ELF-1 (cell line): ENCODE measurements at places on chromosomes 12 and 14.

- DNase-seq, result no peak
Measured at GRCh38 chr12:70244409-70244808, 1.2 kb downstream of the CNOT2 start.

DNA sequence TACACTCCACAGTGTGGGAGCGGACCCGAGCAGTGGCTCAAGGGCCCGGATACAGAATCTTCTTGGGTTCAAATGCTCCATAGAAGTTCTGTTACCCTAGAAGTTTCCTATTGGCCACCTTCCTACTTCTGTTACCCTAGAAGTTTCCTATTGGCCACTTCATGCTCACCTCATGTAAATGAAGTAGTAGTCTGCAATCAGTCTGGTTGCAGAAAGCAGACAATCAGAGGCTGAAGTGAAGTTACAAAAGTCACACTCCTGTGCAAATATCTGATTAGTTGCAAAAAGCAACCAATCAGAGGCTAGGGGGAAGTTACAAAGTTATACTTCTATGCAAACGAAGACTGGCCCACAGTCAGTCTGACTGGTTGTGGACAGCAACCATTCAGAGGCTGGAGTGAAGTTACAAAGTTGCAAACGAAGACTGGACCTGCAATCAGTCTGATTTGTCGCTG is 77.8 kb upstream of the CPNE8 start:
- no peak for DNase-seq

GRCh38 chr14:24298892-24299254 is 707 bp downstream of the DHRS1 start:
- peak; percentile 28 for DNase-seq

DNA sequence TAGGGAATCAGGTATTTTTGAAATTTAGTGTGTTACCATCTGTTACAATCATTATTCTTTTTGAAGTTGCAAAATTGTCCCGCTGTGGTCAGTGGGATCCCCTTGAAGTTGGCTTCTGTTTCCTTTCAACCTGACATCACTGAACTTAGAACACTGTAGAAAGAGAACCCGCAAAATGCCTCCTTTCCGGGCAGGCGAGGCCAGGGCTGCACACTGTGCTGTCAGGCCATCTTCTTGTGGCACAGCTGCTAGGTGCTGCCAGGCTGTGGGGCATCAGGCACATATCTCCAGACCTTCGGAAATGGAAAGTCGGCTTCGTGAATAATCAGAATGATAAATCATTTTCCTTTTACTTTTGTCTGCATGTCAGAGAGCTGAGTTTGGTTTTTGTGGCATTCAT is 103.5 kb downstream of the GLT1D1 start:
- no peak for DNase-seq

GRCh38 chr12:94141004-94141764 is 7.2 kb upstream of the PLXNC1 start:
- no peak for DNase-seq

DNA sequence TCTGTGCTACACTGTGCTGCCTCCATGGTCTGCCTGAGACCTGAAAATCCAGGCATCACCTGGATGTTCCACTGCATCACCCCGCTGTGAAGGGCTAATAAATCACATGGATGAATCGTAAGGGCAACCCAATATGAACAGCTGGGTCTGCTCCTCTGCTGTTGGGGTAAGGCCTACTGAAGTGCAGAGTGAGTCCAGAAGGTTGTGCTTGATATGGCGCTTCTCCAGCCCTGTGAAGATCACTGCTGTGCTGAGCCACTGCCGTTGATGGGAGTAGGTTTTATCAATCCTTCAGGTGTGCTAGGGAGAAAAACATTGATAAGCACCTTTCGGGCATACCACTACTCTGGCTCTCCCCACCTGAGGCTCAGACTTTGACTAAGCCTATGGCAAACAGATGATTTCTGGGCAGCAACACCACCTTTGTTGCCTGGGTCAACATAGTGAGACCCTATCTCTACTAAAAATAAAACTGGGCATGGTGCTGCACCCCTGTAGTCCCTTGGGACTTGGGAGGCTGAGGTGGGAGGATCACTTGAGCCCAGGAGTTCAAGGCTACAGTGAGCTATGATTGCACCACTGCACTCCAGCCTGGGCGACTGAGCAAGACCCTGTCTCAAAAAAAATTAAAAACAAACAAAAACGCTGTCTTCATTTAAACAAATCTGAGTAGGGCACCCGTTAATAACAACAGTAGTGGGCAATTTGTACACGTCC is 1.7 kb downstream of the ACVRL1 start:
- no peak for DNase-seq

- DNase-seq, result no peak
Measured at GRCh38 chr12:86349196-86349595, 93.0 kb upstream of the MGAT4C start.

GRCh38 chr14:105156414-105157375 is 11.9 kb downstream of the JAG2 start:
- DNase-seq, result no peak

- no peak for DNase-seq
Measured at GRCh38 chr14:67187826-67188225, 1.4 kb upstream of the GARIN2 start.

DNA sequence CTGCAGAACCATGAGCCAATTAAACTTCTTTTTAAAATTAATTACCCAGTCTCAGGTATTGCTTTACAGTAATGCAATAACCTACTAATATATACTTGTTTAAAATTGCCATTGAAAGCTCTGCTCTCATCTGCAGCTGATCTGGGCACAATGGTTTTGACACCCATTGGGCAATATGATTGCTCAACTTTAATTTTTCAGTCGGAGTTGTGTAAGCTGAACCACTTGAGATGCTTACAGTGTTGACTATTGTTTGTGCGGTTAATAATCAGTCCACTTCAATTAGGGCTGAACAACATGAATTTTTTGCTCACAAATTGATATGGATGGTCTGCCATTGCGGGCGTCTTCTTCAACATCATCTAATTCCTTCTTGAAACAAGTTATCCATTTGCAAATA is 18.0 kb upstream of the OR4K5 start:
- DNase-seq, result no peak

- no peak for DNase-seq
Measured at GRCh38 chr12:117749431-117749830, 219.4 kb downstream of the KSR2 start.

DNA sequence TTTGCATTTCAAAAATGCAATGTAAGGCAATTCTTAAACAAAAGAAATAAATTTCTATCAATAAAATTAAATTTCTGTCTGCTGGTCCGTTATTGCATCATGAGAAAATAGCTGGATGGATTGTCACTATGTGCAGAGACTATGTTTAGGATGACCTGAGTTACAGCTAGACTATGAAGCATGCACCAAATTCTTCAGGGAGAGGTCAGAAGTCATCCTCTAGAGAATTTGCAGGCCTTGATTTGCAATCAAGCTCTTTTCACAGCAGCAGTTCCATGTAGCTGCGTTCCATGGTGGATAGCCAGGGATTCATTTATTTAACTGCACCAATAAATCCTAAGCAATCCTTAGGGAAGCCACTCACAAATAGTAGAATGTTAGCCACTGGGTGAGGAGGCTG is 253.7 kb downstream of the MSRB3 start:
- no peak for DNase-seq

DNA sequence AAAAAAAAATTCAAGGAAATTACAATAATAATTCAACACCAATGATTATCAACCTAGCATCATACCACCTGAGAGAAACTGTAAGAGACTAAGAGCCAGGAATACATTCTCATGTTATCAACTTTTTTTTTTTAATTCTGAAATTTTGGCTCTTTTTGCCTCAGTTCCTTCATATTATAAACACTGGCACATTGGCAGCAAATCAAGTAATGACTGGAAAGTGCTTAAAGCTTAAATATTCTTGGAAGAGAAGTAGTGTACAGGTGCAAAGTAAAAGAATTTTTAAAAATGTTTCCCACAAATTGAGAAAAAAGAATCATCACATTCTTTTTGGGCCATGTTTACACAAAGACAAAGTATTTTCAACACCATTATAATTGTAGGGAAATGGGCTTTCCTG is 296.9 kb upstream of the SOX5 start:
- no peak for DNase-seq

GRCh38 chr12:100395811-100396210 is 38.9 kb downstream of the SLC17A8 start:
- DNase-seq, result no peak

DNA sequence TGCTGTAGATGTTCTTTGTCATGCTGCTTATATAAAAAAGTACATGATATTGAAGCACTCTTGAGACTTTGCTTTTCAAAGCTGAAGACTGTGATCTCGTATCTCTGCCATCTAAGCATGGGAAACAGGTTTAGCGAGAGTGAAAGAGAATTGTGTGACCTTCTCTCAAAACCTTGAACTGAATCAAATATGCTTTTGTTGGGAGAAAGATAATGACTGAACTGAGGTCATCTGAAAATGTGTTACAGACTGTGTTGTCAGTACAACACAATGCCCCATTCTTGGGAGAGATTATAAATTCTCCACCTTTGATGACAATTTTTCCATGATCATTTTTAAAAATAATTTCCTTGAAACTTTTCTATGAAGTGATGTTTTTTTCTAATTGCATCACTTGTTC is 272.1 kb upstream of the SEL1L start:
- DNase-seq, result no peak

GRCh38 chr12:120481022-120481767 is 11.6 kb upstream of the SRSF9 start:
- no peak for DNase-seq

GRCh38 chr12:81588235-81589008 is 170.7 kb downstream of the PPFIA2 start:
- DNase-seq, result no peak

DNA sequence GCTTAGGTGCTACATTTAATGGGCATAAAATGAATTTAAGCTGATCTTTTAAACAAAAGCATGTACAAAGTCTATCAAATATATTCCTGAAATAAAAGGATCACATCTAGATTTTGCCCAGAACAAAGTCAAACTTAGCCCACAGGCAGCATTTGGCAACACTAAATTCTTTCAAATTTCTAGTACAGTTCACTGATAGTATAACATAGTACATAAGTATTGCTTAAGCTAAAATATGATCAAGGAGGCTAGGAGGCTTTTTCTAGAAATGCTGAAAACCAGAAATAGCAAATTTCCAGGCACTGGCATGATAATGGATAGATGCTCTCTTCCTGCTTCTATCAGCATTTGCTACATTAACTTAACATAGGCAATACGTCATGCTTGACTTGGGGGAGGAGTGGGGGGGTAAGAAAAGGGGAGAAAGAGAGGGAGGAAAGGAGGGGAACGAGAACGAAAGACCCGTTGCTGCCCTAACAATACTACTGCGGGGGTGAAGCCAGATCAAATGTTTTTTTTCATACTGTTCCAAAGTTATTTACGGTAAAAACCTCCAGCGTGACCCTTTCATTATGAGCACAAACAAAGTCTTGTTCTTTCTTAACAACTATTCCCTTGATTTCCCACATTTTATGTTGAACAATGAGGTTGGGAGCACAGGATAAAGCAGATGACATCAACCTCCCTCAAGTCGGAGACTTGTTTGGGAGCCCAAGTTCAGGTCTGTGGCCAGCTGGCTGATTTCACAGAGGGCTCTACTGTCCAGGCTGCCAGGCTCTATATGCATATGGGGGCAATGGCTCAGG is 10.6 kb downstream of the TMED10 start:
- no peak for DNase-seq

- no peak for DNase-seq
Measured at GRCh38 chr14:68160779-68161546, 341.4 kb downstream of the RAD51B start.

- peak; percentile 88 for DNase-seq
Measured at GRCh38 chr14:95255487-95255886, 64.2 kb downstream of the CLMN start.

DNA sequence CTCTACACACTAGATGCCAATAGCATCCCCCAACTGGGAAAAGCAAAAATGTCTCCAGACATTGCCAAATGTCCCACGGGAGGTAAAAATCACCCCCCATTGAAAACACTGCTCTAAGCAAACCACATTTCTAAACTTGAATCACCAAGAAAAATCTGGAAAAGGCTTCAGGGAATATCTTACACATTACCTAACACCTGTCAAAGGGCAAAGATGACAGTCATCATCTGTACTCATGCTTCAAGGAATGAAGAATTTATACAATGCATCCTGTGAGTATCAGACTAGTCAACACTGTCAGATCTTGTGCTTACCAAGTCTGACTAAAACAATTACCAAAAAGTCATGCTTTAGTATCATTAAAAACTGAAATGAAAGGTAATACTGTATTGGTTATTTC is 161.6 kb upstream of the SOX5 start:
- no peak for DNase-seq

DNA sequence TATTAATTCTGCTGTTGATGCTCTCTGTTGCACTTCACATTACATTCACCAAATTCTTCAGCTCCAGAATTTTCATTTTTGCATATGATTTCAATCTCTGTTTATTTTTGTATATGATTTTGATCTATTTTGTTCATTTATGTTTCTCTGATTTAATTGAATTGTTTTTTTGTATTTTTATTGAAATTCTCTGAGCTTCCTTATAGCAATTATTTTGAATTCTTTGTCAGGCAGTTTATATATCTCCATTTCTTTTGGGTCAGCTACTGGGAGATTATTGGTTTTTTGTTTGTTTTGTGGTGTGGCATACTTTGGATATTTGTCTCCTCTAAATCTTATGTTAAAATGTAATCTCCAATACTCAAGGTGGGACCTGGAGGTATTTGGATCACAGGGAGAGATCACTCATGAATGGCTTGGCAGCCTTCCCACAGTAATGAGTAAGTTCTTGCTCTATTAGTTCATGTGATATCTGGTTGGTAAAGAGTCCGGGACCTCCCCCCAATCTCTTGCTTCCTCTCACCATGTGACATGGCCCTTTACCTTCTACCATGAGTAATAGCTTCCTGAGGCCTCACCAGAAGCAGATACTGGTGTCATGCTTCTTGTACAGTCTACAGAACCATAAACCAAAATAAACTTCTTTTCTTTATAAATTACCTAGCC is 8.7 kb upstream of the TCL1A start:
- DNase-seq, result no peak

DNA sequence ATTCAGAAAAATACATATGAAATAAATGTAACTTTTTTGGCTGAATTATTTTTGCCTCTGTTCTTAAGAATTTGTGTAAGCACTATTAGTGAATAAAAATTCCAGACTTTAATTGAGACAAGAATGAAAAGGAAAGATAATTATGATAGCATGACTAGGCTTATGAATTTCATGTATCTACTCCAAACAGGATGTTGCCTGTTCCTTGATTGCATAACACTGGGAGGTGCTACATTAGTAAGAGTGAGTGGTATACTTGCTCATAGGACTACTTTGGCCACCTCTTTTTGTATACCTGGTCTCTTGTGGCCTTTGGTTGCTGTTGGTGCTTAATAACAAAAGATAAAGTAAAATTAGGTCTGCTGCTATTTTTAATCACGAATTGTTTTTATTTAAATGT is 112.8 kb downstream of the NAV3 start:
- DNase-seq, result no peak

GRCh38 chr12:45224311-45224710 is 8.4 kb downstream of the ANO6 start:
- no peak for DNase-seq

- no peak for DNase-seq
Measured at GRCh38 chr12:48602192-48602989, 32.5 kb upstream of the LALBA start.

GRCh38 chr14:72318648-72319047 is 386.4 kb downstream of the RGS6 start:
- DNase-seq, result no peak

- DNase-seq, result no peak
Measured at GRCh38 chr14:59283361-59283760, 94.9 kb downstream of the DAAM1 start.
